ENCODE measurements at places on chromosomes 1 and 21. TPM values are rescaled to one million over a fixed set of nuclear protein-coding genes. Genes with fewer than 3 reads are reported as not detected.
A peak's percentile ranks its signal among the peaks of the same experiment; 100 is the strongest.

DNA sequence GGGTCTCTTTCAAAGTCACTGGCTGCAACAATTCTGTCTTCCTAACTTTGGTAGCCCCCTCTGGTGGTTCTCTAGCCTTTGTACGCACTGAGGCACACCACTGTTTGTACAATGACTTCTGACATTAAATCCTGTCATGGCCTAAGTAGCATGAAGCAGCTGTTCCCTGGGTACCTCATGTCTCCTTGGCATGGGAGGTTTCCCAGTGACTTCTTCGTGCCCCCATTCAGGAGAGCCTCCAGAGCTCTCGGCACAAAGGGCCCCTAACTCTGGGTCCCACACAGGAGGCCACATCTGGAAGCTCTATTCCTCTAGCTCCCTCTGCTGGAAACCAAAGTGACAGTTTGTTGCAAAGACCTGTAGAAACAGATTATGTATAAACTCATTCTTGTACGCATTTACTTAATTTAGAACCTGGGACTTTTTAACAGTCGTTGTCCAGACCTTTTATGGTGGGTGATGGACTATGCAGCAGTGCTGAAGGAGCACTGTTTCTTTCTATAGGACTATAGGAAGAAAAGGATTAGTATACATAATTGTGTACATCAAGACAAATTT lies 13.4 kb downstream of the SWT1 start:
- DNase-seq: peak; percentile 20
- no peaks in the 10 kb centered on the region for H3K4me1 ChIP-seq
- H3K4me3 ChIP-seq: no peak overlapping the region
- H3K27me3 ChIP-seq: no peaks in the 10 kb centered on the region
- no peaks in the 10 kb centered on the region for H3K36me3 ChIP-seq
- H3K27ac ChIP-seq: no peak overlapping the region

GRCh38 chr1:180930687-180931086 lies 18.0 kb downstream of the KIAA1614 start:
- peak overlapping the region; percentile 67 for H3K4me3 ChIP-seq
- peaks cover 37% of the 10 kb centered on the region for H3K27me3 ChIP-seq

DNA sequence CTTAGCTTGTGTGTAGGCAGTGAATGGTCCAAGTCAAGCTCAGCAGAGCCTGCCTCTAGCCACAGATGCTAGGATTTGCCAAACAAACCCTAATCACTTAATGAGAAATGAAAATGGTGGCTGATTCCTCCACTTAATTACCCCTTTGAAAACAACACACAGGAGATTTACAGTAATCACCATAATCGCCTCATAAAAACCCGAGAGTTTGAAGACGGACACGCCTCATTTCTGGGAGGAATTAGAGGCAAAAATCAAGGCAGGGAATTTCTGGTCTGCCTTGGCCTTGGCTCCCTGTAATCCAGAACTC lies 16.3 kb upstream of the FOXE3 start:
- H3K4me1 ChIP-seq: no peaks in the 10 kb centered on the region
- DNase-seq: no peak
- no peaks in the 10 kb centered on the region for H3K27me3 ChIP-seq
- H3K4me3 ChIP-seq: no peak overlapping the region
- no peak overlapping the region for H3K27ac ChIP-seq
- no peaks in the 10 kb centered on the region for H3K36me3 ChIP-seq

- peaks cover 1% of the 10 kb centered on the region for H3K27me3 ChIP-seq
- no peaks in the 10 kb centered on the region for H3K4me1 ChIP-seq
- H3K4me3 ChIP-seq: no peak overlapping the region
Observed at GRCh38 chr1:245062741-245063305, 92.0 kb upstream of the KIF26B start.

DNA sequence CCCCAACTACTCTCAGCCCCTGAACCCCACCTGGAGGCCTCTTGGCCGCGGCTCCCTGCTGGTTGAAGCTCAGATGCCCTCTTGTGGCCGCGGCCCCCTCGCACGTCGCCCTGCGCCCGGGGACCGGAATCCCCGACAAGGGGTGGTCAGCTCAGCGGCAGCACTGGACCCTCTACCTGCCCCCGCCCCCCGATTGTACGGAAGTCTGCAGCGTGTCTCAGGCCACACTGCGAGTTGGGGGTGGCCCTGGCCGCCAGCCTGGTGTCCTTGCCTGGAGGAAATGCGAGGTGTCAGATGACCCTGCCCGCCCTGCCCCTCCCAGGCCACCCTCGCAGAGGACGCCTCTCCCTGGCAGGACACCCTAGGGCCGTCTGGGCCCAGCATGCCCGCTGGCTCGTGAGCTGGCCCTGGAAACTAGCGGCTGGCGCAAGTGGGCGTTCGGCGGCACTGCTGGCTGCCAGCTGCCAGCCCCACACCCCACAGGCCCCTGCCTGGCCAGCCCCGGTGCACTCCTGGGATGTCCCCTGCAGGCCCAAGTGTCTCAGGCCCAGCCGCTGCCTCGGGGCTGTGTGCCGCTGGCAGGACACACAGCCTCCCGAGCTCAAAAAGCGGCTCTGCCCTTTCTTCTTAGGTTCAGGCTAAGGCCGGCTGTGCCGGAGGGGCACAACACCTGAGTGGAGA lies 60.8 kb downstream of the EDN2 start:
- no peaks in the 10 kb centered on the region for H3K36me3 ChIP-seq
- H3K4me3 ChIP-seq: no peak overlapping the region
- no peak overlapping the region for H3K27ac ChIP-seq
- peaks cover 4% of the 10 kb centered on the region for H3K4me1 ChIP-seq
- peak; percentile 43 for DNase-seq
- peaks cover 4% of the 10 kb centered on the region for H3K27me3 ChIP-seq

DNA sequence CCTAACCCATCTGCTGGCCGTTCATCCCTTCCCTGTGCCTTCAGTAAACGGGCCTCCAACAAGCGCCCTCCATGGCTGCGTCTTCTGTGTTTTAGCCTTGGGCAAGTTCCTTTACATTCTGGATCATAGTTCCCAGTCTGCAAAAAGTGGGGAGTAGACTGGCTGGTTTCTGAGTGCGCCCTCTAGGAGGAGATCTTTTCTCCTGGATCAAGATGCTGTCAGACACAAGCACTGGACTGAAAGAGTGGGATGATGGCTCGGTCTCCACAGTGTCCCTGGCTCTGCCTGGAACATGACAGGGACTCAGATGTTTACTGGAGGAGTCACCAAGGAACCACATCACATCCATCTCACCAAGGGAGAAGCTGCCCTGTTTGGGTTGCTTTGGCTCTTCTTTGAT lies 88.8 kb downstream of the PRDM2 start:
- H3K36me3 ChIP-seq: no peaks in the 10 kb centered on the region
- no peak for DNase-seq
- no peak overlapping the region for H3K4me3 ChIP-seq
- H3K27ac ChIP-seq: no peak overlapping the region

- peaks cover 6% of the 10 kb centered on the region for H3K36me3 ChIP-seq
- peak overlapping the region; percentile 23 for H3K27ac ChIP-seq
- peaks cover 4% of the 10 kb centered on the region for H3K27me3 ChIP-seq
- no peak overlapping the region for H3K4me3 ChIP-seq
- peaks cover 16% of the 10 kb centered on the region for H3K4me1 ChIP-seq
- DNase-seq: no peak
Observed at GRCh38 chr1:97610748-97611147, 310.1 kb downstream of the DPYD start.

Gene LMX1A
- total RNA-seq: not detected

- peaks cover 15% of the 10 kb centered on the region for H3K4me1 ChIP-seq
- H3K4me3 ChIP-seq: peak overlapping the region; percentile 89
- peaks cover 12% of the 10 kb centered on the region for H3K27me3 ChIP-seq
Observed at GRCh38 chr1:243848858-243849420, 1.1 kb downstream of the AKT3 start.

DNA sequence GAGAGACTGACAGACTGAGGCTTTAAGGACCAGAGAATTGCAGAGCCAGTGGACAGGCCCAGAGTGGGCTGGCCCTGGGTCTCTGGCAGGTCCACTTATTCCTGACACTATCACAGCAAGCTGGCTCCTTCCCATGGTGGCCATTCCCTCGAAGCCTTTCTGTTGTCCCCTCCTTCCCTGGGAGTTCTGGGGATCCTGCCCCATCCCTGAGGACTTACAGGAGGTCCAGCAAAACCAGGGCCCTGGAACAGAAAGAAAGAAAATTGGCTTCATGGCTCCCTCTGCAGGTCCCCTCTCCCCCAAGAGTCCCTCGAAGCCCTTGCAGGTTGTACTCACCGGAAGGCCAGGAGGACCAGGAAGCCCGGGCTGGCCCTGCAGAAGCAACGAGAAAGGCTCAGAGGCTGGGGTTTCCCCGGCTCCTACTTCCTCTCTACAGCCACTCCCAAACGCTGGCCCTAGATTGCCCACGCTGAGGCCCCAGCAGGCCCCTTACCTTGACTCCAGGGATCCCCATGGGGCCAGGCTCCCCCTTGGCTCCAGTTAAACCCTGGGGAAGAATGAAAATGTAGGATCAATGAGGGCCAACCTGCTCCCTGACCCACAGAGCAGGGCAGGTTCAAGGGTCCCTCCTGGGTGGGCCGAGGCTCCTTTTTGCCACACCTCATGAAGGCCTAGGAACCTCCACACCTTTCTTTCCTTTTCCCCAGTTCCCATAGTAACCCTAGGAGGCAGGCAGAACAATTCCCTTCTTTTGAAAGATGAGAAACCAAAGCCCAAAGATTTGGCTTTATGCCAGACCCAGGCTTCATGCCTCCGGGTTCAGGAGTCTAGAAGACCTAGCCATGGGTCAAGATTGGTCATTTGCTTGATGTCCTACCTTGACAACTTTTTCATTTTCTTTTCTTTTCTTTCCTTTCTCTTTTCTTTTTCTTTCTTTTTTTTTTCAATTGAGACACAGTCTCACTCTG lies 4.6 kb downstream of the COL9A2 start:
- H3K36me3 ChIP-seq: no peaks in the 10 kb centered on the region
- no peak for DNase-seq
- H3K4me1 ChIP-seq: peaks cover 5% of the 10 kb centered on the region
- H3K27me3 ChIP-seq: peaks cover 13% of the 10 kb centered on the region
- no peak overlapping the region for H3K27ac ChIP-seq
- H3K4me3 ChIP-seq: no peak overlapping the region

- H3K27me3 ChIP-seq: peaks cover 12% of the 10 kb centered on the region
- peaks cover 9% of the 10 kb centered on the region for H3K36me3 ChIP-seq
- H3K4me1 ChIP-seq: peaks cover 10% of the 10 kb centered on the region
- DNase-seq: no peak
- no peak overlapping the region for H3K4me3 ChIP-seq
- H3K27ac ChIP-seq: no peak overlapping the region
Observed at GRCh38 chr1:204986181-204986580, 56.8 kb upstream of the CNTN2 start.

Gene TCEANC2
- 10.7 TPM for total RNA-seq

Gene OR10Z1
- total RNA-seq: not detected

DNA sequence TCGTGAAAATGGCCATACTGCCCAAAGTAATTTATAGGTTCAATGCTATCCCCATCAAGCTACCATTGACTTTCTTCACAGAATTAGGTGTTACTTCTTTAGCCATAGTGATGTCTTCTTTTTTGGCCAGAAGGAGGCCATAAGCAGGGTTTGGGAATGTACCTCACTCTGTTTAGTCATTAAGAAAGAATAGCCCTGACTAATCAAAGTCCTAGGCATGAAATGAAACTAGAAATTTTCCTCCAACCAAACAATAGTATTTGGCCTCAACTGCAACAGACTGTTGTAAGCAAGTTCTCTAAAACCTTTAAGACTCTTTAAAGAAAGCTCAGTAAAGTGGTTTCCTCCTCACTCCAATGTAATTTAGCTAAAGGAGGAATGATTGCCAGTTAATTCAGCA lies 163.9 kb downstream of the AKT3 start:
- H3K27me3 ChIP-seq: peaks cover under 1% of the 10 kb centered on the region
- peaks cover under 1% of the 10 kb centered on the region for H3K36me3 ChIP-seq

DNA sequence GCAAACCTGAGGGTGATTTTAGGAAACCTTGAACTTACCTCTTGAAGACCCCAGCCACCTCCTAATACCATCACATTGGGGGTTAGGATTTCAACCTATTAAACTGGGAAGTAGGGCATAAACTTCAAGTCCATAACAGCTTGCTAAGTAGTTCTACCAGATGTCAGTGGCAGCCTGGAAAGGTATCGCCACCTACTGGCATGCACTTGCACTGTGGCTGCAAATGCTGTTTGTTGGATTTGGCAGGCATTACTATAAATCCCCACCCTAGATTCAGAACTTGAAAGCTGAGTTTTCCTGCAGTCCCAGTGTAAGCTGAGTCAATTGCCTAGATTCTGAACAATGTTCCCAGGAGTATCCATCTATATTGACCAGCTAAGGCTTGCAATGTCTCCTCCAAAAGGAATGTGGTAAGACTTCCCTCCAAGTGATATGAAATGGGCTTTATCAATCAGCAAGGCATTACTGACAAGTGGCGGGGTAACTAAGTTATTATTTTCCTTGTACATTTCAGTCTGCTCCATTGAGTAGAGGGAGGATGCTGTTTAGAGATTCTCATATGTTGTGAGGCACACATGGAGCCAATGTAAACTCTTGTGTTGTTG lies 474.5 kb downstream of the PTPRC start:
- H3K27ac ChIP-seq: no peak overlapping the region
- peak; percentile 60 for DNase-seq
- H3K4me3 ChIP-seq: no peak overlapping the region
- H3K4me1 ChIP-seq: no peaks in the 10 kb centered on the region
- no peaks in the 10 kb centered on the region for H3K36me3 ChIP-seq

DNA sequence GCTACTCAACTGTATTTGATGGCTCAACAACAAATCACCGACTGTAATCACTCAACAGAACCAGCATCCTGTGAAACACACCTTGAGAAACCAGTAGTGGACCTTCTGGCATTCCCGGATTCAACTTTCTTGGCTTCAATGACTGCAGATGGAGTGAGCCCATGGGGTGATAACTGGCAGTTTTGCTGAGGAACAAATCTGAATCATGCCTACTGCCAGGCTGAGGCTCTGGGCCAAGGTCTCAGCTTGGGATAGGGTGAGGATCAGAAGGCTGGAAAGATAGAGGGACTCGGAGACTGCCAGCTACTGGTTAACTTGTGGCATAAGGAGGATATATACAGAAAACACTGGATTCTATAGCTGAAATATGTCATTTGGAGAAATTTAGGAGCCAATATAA lies 63.5 kb upstream of the DIRAS3 start:
- no peak for DNase-seq
- no peaks in the 10 kb centered on the region for H3K36me3 ChIP-seq
- H3K27me3 ChIP-seq: no peaks in the 10 kb centered on the region
- no peak overlapping the region for H3K4me3 ChIP-seq
- H3K27ac ChIP-seq: no peak overlapping the region

GRCh38 chr1:207647671-207648333 lies 2.9 kb downstream of the CR1L start:
- H3K4me3 ChIP-seq: no peak overlapping the region
- no peak for DNase-seq
- H3K27me3 ChIP-seq: peaks cover 3% of the 10 kb centered on the region
- H3K4me1 ChIP-seq: peaks cover 6% of the 10 kb centered on the region
- H3K36me3 ChIP-seq: no peaks in the 10 kb centered on the region
- no peak overlapping the region for H3K27ac ChIP-seq

Gene SFN
- total RNA-seq: 0.42 TPM

Data from glutamatergic neuron (in vitro differentiated cells).